ENCODE measurements at places on chromosomes 11 and 22.

- DNase-seq: no peak
These were observed 49.9 kb downstream of the SCUBE1 start for GRCh38 chr22:43293259-43293654.

GRCh38 chr11:11230802-11231562, 122.1 kb downstream of the CSNK2A3 start:
- DNase-seq: no peak

DNA sequence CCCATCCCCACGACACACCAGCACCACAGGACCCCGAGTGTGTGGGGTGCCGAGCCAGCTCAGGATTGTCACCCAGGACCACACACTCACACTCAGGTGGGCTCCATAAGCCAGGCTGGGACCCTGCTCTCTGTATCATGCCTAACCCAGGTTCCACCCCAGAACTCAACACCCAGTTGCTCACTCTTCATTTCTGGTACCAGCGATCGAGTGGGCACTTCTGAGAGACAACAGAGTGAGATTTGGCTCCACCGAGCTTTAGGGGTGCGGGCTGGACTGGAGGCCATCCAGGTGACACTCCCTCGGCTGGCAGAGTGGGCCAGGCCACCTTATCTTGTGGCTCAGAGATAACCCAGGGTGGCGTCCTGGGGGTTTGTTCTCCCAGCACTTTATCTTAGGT, 1323.8 kb downstream of the BRD1 start:
- DNase-seq: no peak

DNA sequence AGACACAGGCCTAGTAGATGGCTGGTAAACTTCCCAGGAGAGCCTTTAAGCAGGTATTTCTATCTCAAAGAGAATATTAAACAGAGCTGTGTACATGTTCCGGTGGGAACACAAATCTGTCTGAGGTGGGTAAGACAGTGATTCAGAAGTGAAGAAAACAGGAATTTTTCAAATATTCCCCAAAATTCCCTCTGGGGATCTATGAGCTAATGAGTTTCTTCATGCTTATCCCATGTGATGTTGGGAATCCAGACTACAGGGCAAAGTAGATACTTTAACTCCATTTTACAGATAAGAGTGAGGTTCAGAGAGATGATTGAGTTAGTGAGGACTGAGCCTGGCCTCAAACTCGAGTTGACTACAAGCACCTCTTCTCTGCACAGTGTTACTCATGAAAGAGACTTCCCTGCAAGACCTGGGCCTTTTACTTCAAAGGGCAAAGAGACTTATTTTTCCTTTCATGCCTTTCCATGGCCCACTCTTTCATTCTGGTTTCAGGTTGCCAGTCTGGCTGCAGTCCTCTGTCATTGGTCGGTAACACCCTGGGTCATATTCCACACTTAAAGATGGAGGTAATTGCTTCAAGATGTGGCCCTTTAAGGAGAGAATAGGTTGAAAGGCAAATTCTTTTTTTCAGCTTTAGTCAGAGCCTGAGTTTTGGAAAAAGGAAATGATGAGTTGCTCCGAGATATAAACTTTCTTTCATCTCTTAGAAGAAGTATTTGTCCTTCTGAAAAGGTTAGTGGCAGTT, 70.1 kb downstream of the CYB5R2 start:
- no peak for DNase-seq

DNA sequence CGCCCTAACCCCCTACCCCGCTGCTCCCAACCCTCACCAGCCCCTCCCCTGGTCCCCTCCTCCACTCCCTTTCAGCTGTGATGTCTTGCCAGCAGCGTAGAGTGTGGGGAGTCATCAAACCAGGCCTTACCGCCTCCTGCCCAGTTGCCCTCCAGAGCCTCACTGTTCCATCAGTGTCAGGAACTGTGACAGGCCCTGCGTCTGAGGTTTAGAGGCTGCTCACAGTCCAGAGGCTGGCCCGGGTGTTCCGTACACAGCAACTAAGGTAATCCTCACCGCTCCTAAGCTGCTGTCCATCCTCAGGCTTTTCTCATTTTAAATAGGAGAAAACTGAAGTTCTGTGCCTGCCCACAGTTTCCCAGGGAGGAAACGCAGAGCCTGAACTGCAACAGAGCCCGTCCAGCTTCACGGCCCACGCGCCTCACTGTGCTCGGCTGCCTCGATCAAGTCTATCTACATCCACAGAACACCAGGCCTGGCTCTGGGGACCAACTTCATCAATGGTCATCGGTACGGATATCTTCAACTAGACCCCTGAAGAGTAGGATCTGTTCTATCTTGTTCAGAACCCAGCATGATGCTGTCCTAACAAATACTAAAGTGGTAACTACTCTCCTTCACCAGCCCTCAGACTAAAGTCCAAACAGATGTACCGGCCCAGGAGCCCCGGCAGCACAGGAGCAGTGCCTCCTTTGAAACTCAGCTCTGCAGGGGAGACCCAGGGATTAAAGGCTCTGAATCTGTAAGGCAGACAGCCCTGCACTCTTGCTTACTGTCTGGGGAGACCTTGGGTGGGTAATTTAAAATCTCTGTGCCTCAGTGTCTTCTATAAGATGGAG, 10.3 kb downstream of the VPS37C start:
- no peak for DNase-seq

- no peak for DNase-seq
These were observed at the start of gene SCGB1D2 for GRCh38 chr11:62242021-62242420. TSS of gene SCGB1D2 (plus strand) at chr11:62242239. CDS start at chr11:62242308, 69 bp downstream.

DNA sequence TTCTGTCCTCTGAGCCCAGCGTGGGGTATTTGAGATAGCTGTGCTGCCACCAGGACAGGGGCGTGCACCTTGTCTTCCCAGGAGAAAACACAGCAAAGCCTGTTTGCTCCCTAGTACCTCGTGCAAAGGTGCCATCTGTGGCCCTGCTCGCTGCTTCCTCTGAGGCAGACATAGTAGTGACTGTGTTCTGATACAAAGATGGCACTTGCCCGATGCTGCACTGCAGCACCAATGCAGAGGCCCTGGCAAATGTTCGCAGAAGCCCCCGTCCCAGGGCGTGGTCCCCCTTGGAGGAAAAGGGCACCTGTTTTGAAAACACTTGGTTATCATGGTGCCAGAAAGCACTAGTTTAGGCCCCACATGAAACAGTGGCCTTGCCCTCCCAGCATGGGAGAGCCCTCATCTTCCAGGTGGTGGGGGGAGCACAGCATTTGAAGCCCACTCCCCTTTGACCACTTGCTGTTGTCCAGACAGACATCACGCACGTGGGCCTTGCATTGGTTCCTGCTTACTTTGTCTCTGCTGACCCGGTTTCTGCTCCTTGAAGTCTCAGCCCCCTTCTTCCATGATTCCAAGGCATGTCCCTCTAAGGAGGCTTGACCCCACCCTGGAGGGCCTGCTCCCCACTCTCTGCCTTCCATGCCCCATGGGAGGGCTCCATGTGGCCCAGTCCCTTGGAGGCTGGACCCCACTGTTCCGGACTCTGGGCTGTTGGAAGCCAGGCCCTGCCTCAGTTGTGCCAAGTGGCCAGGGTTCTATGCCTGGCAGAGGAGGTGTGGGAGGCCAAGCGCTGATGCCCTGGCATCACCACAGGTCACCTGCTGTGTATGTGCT, 109.4 kb downstream of the KCNQ1OT1 start:
- DNase-seq: no peak

GRCh38 chr11:12841946-12842630, 167.0 kb upstream of the RASSF10 start:
- peak; percentile 62 for DNase-seq

DNA sequence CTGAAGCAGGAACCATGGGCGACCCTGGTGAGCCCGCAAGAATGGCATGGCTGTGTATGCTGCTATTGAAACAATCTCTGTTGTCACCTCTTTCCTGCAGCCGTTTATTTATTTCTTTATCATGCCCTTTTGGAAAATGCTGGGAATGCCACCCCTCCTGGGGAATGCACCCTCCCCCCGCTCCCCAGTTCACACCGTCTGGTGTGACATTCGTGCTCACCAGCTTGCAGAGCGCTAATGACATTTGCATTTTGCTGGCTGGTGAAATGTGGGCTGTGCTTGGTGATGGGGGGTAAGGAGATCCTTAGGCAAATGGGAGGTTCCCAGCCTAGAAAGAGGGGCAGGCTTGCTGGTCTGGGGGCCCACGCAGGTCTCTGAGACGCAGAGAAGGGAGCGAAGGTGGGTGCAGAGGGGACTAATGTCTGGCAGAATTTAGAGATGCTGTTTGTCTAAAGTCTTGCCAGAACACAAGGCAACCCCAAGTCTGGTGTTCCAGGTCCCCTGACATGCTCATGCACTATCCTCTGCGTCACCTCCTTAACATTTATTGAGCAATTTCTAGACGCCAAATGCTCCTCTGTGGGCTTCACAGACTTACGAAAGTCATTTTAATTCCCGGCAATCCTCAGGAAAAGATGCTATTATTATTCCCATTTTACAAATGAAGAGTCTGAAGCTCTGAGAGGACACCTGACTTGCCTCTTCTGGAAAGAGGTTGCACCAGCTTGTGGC, 91.7 kb downstream of the TP53I11 start:
- DNase-seq: no peak

- no peak for DNase-seq
These were observed 128.9 kb downstream of the CCDC34 start for GRCh38 chr11:27234043-27234668.

DNA sequence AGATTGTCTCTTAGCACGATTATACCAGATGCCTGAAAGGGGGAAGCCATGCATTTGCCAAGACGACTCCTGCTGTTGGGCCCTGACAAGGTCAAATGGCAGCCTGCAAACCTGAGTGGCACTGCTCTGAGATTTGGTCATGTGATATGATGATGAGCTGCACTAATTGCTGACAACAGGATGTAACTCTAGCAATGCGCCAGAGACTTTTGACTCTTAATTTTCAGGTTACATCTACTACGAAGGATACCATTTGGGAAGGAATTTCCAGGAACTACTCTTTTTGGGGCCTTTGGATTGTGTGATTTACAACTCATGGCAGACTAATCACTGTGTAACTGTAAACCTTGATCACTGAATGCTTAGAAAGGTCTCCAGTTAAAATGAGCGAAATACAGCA, 13.1 kb downstream of the TREH start:
- DNase-seq: no peak

GRCh38 chr22:23673050-23673620, 17.7 kb upstream of the RGL4 start:
- DNase-seq: no peak

GRCh38 chr11:8098361-8098760, 17.4 kb downstream of the TUB start:
- DNase-seq: no peak

- no peak for DNase-seq
These were observed 10.8 kb upstream of the ADORA2A start for GRCh38 chr22:24416611-24417010.

DNA sequence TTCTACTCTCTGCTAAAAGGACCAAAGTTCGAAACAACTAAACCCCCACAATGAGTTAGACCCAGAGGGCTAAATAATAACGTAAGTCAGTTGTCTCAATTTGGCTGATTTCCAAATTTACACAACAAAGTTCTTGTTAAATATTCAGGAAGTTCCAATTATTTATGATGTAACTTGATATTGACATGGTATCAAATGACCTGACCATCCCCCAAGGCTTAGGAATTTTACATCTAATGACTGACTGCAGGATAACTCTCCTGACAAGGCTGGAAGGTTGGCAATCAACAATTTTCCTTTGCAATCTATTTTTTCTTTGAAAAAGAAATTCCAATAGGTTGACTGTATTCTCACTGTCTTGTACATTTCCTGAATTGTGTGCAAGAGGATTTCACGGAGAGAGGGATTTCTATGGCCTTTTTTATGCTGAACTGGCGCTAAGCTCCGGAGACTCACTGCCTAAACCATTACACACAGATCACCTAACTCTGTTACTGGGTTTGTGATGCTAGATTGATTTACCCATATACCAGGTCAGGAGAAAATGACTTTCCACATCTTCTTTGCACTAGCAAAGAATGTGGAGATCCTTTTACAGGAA, 9.6 kb upstream of the CDON start:
- DNase-seq: no peak

DNA sequence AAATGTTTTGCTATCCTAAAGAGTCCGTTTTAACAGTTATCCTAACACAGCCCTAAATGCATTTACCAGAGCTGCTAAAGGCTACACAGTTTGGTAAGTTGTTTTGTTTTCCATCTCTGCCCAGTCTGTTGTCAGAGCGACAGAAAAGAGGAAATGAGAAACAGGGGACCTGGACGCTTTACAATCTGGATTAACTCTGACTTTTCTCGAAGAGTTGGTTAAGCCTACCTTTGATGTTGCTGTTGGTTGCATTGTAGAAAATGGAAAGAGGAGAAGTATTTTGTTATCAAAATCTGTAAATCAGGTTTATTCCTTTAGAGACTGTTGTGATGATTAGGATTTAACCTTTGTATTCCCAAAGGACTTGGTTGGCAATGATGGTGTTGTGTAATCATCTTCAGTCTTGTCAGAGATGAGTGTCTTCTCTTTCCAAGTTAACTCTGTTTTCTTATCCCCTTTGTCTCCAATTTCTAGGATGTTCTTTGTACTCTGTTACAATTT, 481 bp downstream of the ANGPTL5 start:
- peak; percentile 90 for DNase-seq

DNA sequence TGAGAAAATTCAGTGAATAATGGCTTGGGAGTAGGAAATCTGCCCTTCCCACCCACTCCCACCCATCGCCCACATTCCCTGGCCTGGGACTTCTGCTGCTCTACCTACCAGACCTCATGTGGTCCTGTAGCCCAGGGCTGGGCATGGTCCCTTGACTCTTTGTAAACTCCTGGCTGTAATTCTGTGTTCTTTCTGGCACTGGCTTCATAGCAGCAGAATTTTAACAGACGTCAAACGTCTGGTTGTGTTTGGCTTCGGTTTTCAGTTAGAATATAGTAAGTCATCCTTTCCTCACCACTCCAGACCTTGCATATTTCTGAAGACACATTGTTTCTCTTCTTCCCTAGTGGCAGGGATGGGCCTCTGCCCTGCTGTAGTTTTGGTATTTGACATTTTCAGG, 210.6 kb downstream of the CSNK2A3 start:
- no peak for DNase-seq
